ENCODE measurements at places on chromosomes 6 and 20. TPM values are rescaled to one million over a fixed set of nuclear protein-coding genes. Genes with fewer than 3 reads are reported as not detected.

The SLC22A1 gene
- total RNA-seq: 1.2 TPM

The NRSN1 gene
- total RNA-seq: 16.1 TPM

The PLG gene
- total RNA-seq: 0.39 TPM

The SLC4A11 gene
- 0.50 TPM for total RNA-seq

The HLA-A gene
- total RNA-seq: 112 TPM

The LAMA5 gene
- total RNA-seq: 15.8 TPM

The CALHM5 gene
- total RNA-seq: 2.6 TPM

The RPRD1B gene
- 32.6 TPM for total RNA-seq

The CST2 gene
- not detected for total RNA-seq

The MANEA gene
- 17.6 TPM for total RNA-seq

The SNX21 gene
- total RNA-seq: 40.4 TPM

Measured in spinal cord (tissue), 10 donors.